ENCODE measurements at places on chromosomes 11 and 22.

DNA sequence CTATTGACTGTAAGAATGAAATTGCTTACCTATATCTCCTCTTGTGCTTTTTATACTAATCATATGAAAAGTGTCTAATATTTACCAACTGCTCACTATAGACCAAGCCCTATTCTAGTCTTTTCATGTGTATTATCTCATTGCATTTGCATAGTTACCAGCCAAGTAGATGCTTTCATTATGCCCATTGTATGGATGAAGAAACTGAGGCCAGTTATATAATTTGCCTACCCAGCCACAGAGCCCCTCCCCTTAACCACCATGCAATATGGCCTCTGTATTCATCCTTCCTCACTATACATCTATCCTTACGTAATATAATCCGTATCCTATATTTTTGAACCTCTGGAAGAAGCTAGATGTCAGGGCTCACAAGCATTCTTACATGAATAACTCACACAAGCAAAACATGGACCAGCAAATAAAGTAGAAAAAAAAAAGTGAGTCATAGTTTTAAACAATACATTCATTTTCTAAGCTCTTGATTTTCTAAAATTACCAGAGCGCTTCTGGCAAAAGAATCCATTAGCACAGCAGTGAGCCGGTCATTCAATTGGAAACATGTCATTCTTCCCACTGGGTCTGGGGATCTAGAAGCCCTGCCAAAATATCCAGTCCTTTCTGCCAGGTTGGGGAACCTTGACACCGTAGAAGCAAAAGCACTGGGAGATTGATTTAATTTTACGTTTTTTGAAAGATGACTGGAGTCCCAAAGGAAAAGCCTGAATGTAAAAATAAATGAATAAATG is 80.0 kb downstream of the C11orf91 start:
- DNase-seq = no peak

GRCh38 chr11:2399488-2400068 is 972 bp upstream of the TSSC4 start:
- DNase-seq = no peak

DNA sequence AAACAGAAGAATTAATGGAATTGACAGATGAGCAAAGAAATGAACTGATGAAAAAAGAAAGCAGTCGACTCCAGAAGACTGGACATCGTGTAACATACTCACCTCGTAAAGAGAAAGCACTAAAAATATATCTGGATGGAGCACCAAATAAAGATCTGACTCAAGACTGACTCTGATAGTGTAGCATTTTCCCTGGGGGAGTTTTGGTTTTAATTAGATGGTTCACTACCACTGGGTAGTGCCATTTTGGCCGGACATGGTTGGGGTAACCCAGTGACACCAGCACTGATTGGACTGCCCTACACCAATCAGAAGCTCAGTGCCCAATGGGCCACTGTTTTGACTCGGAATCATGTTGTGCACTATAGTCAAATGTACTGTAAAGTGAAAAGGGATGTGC is 52.4 kb downstream of the DKK3 start:
- no peak for DNase-seq

DNA sequence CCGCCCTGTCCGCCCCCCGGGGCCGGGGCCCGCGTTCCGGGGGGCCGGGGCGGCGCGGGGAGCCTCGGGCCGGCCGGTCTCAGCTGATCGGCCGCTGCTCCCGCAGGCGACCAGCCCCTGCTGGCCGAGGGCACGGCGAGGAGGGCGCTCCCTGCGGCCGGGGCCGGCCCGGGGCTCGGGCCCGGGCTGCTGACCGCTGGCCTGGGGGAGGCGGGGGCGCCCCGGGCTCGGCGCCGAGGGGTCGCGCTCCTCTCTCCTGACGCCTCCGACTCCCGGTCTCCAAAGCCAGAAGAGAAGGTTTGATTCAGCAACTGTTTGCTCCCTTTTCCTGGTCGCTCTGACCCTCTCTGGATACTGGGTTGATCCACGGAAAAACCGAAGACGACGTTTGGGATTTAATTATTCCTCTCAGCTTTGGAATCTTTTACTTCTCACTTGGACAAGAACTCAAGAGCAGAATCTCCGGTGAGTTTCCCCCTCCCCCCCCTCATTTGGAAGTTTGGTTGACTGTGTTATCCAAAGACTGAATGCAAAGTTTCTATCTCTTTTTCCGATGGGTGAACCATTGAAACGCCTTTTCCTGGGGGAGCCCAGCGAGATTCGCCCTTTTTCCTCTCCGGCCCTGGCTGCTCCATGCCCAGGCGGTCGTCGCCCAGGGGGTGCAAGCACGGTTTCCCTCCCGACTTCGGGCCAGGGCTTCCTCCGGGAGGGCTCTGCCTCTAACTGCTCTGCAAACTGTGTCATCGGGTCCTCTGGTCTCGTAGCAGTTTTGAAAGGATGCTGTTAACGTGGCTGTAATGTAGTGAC is 725 bp downstream of the KDM2A start:
- DNase-seq = peak; percentile 87

DNA sequence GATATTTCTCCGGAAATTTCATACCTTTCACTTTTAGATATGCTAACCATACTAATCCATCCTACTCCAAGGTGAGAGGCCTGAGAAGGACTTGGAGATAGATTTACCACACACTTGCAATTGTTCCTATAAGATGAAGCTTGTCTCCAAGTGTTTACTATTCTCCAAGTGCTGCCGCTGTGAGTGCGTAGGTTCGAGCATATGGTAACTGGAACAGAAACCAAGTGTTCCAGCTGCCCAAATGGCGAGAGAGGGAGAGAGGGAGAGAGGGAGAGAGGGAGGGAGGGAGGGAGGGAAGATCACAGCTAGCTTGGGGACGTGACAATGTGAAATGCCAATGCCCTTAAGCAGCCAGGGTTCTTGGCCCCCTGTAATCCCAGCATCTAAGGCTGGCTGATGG is 21.5 kb downstream of the ASCC2 start:
- no peak for DNase-seq

DNA sequence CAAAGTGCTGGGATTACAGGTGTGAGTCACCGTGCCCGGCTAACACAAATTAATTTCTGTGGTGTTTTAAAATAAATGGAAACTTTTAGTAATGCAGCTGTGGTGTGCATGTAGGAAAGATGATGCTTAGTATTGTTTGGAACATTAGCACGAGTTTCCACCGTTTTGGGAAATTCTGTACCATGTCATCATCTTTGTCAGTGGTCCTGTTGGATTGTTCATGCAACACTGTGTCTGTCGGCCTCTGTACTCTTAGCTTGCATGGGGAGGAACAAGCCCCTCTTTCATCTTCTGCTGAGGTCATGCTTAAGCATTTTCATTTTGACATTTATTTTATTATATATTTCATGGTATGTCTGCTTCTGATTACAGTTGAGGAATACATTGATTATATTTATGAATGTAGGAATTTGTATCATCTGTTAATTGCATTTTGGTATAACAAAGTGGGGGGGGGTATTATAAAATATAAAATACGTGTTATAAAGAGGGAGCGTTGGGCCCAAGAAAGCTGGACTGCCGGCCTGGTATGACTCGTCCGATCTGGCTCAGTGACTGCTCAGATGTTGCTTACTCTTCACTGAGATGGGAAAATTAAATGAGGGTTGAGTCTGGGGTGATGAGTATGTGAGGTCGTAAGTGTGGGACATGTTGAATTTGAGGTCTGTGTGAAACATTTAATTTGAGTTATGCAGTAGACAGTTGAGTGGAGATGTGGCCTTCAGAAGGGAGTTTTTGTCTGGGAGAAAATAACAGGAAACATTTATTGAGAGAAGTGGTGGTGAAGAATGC is 28.7 kb downstream of the CECR2 start:
- DNase-seq = no peak

GRCh38 chr11:47373876-47374719 is 4.2 kb downstream of the SPI1 start:
- DNase-seq = no peak

- no peak for DNase-seq
These were observed 282.5 kb downstream of the ETS1 start for GRCh38 chr11:128304666-128305485.

DNA sequence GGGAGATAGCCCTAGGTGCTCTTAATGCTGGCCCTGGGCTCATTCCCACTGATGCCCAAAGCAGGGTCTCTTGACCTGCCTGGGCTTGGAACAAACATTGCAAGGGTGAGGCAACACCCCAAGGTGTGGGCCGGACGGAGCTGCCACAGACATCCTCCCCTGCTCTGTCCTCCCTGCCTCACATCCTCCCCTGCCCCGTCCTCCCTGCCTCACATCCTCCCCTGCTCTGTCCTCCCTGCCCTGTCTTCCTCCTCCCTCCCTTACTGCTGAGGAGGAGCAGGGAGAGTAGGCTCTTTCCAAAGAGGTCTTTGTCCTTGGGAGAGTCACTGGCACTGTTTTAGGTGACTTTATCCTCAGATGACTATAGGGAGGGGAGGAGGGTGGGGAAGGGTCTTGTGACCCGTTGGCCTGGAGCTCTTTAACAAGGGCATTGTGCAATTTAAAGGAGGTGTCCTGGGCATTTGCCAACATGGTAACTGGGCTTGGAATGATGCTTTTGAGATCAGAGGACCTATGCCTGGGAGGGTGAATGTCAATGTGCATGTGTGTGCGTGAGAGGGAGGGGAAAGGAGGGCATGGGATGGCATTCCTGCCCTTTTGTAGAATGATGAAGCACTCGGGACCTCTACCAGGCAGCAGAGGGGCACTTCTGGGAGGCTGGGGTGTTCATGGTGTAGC is 700 bp downstream of the FAM180B start:
- DNase-seq = no peak

DNA sequence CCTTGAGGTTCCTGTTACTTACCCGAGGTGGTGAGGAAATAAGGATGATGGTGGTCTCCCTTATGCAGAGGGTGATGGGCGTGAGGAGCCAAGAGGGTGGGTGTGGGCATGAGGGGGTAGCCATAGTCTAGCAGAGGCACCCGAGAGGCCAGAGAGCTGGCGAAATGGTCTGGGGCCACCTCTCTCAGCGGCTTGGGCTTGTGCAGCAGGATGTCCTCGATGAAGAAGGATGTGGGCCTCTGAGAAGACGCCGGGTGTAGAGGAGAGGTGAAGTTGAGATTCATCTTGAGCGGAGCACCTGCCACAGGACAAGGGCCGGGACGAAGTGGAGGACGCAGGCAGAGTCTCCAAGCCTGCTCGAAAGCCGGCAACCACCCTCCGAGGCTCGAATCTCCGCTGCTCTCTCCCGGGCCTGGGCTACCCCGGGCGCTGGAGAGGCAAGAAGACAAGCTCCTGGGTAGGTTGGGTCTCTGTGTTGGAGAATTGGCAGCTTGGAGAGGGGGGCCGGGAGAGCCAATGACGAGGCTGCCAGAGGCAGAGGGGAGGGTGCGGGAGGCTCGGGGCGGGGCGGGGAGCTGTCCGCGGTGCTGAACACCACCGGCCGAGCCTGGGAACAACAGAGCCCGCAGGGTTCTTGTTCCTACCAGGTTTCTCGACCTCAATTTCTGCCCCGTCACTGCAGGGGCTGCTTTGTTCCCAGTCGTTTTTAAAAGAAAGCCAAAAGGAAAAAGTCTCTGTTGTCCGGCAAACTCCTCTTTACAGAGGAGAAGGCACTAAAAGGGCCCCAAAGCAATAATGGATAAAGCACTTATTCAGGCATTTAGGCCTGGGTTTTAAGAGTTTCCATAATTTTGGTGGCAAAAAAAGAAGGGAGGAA is at the start of gene BSX:
TSS of gene BSX (minus strand) at position 447 of the 877 bp plus-strand sequence. CDS start at position 284, 163 bp downstream.
- peak; percentile 87 for DNase-seq
